Activated CD4-positive, alpha-beta T cell treated with anti-CD3 and anti-CD28 coated beads, Interleukin-2, amount 50 U/mL, for 4 hours (primary cell): ENCODE measurements at places on chromosomes 6 and 20.

GRCh38 chr20:54555150-54555549 is 79.8 kb downstream of the DOK5 start:
- DNase-seq: no peak

- DNase-seq: no peak
Observed at GRCh38 chr6:78666764-78667163, 200.6 kb upstream of the IRAK1BP1 start.

GRCh38 chr6:26459023-26459810 is 1.5 kb downstream of the BTN2A1 start:
- no peak for DNase-seq

- DNase-seq: no peak
Observed at GRCh38 chr6:130507666-130508028, 141.8 kb downstream of the TMEM200A start.

DNA sequence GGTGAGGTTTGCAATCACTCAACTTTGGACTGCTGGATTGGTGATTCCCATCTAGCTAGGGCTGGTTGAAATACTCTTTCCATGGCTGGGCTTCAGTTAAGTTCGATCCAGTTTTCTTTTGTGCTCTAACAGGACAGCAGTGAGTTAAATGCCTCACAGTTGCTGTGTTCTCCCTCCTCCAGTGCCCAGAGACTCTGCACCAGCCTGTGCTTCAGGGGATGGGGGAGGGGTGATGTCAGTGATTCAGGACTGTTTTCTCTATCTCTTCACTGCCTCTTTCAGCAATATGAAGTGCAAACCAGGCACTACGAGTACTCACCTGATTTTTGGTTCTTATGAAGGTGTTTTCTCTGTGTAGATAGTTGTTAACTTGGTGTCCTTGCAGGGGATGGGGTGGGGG is 88.2 kb upstream of the FAM83B start:
- no peak for DNase-seq

- no peak for DNase-seq
Observed at GRCh38 chr6:34001706-34002621, 143.9 kb downstream of the GRM4 start.

DNA sequence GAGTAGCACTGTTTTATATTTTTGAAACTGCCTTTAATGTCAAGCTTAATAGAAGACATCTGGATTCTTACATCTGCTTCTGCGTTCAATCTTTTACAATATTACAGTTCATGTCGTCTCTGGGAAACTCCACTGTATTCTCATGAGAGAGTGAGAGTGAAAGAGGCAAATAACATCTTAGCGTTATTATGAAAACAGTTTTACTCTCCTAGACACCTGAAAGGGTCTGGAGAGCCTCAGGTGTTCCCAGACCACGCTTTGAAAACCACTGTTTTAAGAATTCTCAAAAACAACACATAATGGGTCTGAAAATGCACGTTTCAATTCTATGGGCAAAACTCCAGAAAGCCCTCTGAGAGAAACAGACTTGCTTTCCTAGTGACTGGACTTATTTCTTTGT is 63.3 kb downstream of the ARHGAP18 start:
- no peak for DNase-seq

DNA sequence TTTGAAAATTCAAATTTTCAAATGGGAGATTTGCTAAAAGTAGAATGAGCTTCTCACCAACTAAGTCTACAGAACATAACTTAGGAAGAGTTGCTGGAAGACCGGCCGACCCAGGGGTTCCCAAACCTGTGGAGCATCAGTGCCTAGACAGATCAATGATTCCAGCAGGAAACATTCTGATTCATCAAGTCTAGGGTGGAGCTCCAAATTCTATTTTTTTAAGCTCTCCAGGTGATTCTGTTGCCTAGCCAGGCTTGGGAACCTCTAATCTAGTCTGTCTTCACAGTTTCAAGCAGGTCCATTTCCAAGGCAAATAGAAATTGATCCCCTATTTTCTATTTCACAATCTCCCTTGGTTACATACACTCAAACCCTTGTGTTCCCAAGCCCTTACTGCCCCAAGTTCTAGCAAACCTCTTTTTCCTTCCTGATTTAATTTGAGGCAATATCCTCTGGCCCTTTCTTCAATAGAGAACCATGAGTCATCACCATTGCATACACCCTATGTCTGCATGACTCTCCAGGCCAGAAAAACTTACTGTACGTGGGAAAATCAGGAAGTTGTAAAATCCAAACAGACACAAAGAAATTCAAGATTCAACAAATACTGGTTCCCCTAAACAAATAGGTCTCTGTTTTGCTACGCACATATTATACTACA is 8.9 kb downstream of the ATXN1 start:
- DNase-seq: no peak

GRCh38 chr6:168265827-168266815 is 53.5 kb downstream of the DACT2 start:
- DNase-seq: no peak

DNA sequence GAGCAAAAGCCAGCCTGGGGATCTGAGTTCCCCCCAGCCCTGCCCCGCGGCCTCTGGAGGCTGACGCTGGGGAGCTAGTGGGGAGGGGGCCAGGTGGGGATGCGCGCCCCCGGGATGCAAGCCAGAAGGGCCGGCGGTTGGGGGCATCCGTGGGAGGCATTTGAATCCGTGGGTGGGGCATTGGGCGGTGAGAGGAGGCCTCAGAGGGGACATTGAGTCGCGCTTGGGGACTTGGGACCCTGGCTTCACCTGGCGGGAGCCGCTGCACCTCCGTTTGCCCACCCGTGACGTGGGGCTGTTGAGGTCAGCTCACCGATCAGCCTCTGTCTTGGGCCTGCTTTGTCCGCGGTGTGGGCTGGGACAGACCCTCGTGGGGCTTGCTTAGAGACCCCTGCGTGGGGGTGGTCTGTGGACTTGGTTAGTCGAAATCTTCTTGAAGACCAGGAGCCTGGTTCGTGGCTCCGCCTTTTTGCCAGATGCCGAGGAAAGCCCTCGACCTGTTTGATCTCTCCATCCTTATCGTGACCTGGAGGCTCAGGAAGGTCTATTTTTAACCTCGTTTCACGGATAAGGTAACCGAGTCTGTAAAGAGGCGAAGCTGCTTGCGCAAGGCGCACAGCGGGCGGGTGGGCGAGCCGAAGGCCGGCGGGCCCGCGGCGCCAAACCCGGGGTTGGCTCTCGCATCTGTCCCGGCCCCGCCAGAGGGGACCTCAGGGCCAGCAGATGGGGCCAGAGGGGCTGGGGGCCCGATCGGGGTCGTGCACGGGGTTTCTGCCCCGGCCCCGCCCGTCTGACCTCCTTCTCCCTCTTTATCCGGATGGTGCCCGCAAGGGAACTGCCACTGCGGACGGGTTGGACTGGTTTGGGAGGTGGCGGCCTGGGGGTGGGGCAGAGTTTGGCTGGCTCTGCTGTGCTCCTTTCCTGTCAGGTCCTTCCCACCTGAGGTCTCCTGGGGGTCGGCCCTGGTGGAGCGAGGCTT is 8.3 kb downstream of the FAM110A start:
- no peak for DNase-seq

- DNase-seq: no peak
Observed at GRCh38 chr6:89934685-89935366, 40.6 kb downstream of the GJA10 start.

DNA sequence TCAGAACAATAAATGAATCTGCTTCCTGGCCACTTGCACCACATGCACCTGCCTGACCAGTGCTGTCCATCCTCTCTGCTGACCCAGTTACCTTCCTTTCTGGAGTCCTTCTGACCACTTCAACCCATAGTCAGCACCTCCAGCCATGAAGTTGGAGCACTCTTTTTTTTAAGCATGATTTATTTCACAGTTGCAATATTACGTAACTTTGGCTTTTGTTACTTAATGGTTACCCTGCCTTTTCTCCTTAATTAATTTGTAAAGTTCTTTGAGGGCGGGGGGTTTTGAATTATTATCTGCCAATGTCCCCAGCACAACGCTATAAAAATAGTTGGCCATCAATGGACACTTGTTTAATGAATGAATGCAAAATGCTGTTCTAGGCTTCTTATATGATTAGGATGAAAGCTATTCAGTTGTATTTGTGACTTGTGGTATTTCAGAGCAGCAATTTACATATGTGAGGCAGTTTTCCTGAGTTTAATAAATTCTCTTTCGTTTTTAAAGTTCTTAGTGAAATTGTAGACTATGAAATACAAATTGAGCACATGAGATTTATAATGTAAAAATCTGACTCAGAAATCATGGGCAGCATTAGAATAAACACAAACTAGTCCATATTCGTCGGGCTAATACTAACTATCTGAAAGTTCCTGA is 180.0 kb downstream of the HS3ST5 start:
- DNase-seq: no peak

GRCh38 chr20:34112600-34113101 is 608 bp upstream of the EIF2S2 start:
- no peak for DNase-seq

GRCh38 chr6:34338811-34339210 is 53.7 kb downstream of the NUDT3 start:
- no peak for DNase-seq

DNA sequence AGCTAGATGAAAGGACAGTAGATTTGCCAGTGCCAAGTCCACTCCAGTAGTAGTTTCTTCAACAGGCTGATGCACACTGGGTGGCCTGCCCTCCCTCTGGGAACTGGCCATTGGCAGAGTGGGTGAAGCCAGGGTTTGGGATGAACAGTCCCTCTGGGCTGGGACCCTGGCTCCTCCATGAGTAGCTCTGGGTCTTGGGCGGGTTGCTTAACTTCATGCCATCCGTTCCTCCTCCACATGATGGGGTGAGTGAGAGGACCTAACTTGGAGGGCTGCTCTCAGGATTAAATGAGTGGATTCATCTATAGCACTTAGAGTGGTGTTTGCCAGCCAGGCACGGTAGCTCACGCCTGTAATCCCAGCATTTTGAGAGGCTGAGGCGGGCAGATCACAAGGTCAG is 47.2 kb downstream of the PLAGL2 start:
- no peak for DNase-seq

- DNase-seq: no peak
Observed at GRCh38 chr6:89047473-89047872, 33.1 kb upstream of the PNRC1 start.

DNA sequence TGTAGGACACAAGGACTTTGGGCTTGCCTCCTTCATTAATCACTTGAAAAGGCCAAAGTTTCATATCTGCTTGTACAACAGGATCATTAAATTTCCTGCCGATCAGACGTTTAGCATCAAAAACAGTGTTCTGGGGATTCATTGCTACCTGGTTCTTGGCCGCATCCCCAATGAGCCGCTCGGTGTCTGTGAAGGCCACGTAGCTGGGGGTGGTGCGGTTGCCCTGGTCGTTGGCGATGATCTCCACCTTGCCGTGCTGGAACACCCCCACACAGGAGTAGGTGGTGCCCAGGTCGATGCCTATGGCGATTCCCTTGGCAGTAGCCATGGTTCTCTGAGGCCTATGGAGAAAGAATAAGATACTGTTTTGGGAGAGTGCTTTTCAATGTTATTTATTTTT is 3.4 kb downstream of the HSPA1L start:
- no peak for DNase-seq

GRCh38 chr6:110999634-111000270 is 17.9 kb downstream of the RPF2 start:
- no peak for DNase-seq

DNA sequence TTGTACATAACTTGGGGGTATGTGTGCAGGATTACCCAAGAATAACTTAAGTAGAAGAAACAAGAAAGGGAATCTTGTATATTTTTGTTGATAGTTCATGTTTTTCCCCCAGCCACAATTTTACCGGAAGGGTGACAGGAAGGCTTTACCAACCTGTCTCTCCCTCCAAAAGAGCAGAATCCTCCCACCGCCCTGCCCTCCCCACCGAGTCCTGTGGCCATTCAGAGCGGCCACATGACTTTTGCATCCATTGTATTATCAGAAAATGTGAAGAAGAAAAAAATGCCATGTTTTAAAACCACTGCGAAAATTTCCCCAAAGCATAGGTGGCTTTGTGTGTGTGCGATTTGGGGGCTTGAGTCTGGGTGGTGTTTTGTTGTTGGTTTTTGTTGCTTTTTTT is 22.0 kb downstream of the PRDM1 start:
- no peak for DNase-seq

GRCh38 chr6:128598571-128598970 is 78.2 kb upstream of the PTPRK start:
- no peak for DNase-seq

DNA sequence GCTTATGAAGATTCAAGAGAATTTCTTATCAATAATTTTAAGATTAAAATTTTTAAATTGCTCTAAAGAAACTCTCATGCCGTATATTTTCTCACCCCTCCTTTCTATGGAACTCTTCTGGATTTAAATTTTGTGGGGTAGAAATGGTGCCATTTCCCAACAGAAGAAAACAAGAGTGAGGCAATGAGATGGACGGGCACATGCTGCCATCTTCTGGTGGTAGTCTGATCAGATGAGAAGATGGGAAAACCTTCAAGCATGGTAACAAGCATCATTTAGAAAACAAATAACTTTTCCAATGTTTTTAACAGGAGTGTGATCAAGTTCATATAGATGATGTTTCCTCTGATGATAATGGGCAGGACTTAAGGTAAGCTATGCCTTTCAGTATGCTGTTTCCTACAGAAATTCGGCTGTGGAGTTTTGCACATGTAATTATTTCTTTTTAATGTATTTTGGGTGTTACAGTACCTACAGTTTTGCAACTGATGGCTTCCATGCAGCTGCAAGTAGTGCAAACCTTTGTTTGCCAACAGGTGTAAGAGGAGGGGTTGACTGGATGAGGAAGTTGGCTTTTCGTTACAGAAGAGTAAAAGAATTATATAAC is 271.4 kb downstream of the EYA4 start:
- peak; percentile 1 for DNase-seq

GRCh38 chr20:39523405-39523804 is 561.3 kb downstream of the DHX35 start:
- no peak for DNase-seq
